ENCODE measurements at places on chromosomes 6 and 20.

GRCh38 chr6:43123461-43124314, 47.4 kb upstream of the SRF start:
- DNase-seq: no peak

DNA sequence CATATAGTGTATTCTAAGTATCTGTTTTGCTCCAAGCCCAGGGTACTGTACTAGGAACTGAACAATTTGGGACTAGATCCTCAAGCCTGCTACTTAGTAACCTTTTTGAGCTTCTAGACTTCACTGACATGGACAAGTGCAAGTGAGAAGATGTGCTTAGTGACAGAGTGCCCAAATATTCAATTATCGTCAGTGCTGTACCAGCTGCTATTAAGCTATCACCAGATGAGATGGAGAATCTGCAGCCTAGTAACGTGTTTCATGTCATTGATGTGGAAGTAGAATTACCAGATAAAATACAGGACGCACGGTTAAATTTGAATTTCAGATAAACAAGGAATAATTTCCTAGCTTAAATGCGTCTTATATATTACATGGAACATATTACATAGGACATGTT, 218.3 kb downstream of the ARID1B start:
- no peak for DNase-seq

GRCh38 chr6:130929036-130929678, 102.0 kb downstream of the SMLR1 start:
- DNase-seq: no peak

DNA sequence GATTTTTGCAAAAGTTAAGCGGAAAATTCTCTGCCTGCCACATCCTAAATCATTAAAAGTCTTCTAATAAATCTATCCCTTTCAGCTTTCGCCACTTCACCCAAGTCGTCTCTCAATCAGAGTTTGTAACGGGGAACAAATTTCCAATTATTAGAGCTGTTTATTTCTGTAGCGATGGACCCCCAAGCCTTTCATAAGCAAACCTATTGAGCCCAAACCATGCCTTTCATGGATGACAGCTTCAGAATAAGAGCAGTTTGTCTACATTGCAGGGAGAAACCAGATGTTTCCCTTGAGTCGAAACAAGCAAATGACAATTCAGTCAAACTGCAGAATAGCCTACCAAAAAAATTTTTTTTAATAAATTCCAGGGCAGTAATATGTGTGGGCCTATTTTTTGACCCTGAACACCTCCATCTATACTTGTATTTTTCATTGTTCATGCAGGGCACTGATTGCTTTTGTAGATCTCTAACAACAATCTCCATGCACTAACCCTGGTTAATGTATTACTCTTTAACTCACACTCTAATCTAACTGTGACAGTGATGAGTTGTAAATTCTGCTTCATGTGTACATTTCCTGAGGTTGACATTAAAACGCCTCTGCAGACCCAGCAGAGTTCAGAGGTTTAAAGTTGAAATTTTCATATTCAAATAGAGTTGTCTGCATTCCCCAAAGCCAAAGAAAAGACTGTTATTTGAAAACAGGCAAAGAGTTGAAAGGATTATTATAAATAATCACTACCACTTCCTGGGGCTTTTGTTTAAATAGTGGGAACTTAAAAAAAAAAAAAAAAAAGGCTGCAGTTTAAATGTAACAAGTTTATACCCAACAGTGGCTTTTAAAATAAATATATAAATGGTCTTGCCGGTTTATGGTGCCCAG, 64.5 kb downstream of the ATP9A start:
- no peak for DNase-seq

DNA sequence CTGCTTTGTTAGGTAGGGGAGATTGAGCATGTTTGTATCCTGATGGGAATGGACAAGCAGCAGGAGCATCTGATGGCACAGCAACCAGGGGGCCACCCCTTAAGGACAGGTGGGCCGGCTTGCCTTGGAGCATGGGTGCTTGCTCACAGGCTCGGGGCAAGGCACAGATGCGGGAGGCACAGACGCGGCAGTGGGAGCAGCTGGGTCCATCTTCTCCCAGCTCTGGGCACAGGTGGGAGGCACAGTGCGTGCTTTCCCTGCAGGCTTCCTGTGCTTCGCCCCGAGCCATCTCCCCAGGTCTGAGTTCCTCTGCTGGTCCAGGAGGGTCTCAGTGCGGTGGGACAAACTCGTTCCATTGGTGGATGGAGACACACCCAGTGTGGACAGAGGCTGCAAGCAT, 73.6 kb upstream of the BHLHE23 start:
- DNase-seq: no peak

GRCh38 chr20:48906221-48906877, 15.2 kb upstream of the ARFGEF2 start:
- no peak for DNase-seq

GRCh38 chr6:104736545-104736944, 123.2 kb downstream of the HACE1 start:
- DNase-seq: no peak

DNA sequence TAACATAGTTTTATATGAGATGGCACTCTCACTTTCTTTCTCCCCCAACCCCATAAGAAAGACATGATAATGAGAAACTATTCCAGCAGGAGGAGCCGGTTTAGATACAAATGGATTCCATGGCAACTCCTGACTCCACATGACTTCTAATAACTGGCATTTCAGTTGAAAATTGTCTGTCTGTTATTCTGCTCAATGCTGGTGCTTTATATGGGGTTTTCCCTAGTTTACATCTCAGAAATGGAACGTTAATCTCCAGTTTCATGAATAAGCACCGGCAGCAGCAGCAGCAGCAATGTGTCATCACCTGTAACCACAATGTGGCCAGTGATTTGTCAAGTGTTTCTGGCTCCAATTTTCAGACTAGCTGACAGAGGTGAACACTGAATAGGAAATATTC, 8.0 kb upstream of the SIM1 start:
- DNase-seq: no peak

DNA sequence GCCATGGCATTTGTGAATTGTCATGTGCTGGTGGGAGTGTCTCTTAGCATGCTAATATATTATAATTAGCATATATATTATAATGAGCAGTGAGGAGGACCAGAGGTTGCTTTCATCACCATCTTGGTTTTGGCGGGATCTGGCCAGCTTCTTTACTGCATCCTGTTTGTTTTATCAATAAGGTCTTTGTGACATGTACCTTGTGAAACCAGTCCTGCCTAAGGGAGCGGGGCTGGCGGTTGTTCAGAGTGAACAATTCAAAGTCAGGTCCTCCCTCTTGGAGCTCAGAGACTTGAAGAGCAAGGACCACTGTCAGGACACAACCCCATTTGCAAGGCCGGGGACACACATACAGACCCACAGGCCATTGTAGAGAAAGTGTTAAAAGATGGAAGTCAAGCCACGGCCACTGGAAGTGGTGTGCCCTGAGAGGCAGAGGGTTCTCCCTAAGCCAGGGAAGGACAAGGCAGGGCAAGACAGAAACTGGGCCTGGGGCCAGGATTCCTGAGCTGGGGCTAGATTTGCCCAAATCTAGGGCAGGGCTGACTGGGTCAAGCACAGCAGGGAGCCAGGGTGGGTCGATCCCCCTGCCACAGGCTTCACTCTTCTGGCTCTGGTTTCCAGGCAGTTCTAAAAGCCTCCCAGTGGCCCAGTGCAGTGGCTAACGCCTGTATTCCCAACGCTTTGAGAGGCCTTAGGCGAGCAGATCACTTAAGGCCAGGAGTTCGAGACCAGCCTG, 14.2 kb downstream of the SLC52A3 start:
- DNase-seq: no peak

- no peak for DNase-seq
Observed at GRCh38 chr6:118864341-118865099, 29.4 kb upstream of the ASF1A start.

- DNase-seq: no peak
Observed at GRCh38 chr6:168137024-168137423, 58.0 kb upstream of the FRMD1 start.

GRCh38 chr6:69825904-69826303, 29.1 kb upstream of the LMBRD1 start:
- DNase-seq: no peak

GRCh38 chr6:106045077-106045476, 41.1 kb upstream of the PRDM1 start:
- DNase-seq: no peak

GRCh38 chr6:136499370-136499769, 50.9 kb downstream of the MAP7 start:
- no peak for DNase-seq

DNA sequence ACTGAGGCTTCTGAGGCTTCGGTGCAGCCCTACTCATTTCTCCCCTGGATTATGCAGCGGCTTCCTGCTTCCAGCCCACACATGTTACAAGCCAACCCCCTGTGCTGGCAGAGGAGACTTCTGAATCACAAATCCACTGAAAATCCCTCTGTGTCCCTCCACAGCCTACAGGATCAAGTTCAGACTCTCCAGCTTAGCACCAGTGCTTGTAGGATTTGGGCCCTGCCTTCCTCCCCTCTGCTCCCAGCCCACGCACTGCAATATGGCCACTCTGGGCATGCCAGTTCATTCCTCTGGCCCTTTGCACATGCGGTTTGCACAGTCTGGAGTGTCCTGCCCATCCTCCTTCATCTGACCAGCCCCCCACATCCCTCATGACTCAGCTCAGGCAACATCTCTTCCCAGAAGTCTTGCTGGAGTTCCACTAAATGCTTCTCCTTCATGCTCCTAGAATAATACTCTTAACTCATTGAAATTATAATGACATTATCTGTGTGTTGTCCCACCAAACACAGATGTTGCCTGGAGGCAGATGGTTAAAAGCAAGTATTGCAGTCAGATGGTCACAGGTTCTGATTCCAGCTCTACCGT, 15.9 kb upstream of the MDGA1 start:
- DNase-seq: no peak

GRCh38 chr6:75220357-75220756, 14.5 kb upstream of the COL12A1 start:
- DNase-seq: no peak

GRCh38 chr6:83042467-83043053, 23.1 kb downstream of the UBE3D start:
- no peak for DNase-seq

DNA sequence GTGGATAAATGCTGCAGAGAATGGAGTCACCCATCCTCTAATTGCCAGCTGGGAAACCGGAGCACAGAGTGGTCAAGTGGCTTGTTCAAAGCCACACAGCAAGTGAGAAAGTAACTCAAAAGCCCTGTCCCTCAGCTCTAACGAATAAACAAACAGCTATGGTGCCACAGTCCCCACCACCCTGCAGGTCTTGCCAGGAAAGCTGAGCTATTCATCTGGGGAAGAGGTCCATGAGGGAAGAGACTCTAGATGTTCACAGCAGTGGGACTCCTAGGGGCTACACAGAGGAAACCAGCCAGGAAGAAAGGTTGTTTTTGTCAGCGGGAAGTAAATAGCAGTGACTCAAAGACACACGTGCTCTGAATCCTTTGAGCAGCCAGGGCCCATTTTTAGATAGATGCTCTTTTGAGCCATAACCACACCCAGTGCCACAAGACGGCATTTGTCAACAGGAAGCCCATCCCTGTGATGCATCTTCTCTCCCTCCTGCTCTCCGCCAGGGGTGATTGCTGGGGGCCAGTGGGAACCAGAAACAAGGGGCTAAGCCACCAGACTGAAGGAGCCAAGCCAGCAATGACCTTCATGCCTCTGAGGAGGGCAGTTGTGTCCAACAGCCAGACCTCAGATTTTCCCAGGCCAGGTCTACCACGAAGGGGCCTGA, 32.4 kb upstream of the TCP11 start:
- no peak for DNase-seq

DNA sequence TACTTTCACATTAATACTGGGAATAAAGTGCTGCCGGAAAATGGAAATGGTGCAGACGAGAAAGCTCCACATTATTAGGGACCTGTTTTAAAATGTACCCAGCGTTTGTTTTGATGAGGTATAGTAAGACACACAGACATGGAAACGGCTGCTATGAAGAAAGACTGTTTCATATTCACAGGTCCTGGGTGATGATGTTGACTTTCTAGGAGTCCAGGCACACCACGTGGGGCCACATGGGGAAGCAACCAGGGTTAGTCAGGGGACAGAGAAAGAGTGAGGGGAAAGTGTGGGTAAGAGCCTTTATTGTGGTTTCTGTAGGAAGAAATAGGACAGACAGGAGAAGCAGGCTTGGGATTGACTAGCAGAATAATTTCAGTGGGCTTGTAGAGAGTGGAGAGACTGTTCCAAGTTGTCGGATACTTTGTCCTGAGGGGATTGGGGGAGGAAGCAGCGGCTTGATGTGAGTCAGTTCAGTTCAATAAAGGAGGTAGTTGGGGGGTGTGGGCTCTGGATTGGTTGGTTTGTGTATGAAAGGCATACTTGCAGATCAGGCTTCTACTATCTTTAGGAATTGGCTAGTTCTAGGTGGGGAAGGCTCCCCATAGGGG, 112.0 kb upstream of the MCHR2 start:
- no peak for DNase-seq

DNA sequence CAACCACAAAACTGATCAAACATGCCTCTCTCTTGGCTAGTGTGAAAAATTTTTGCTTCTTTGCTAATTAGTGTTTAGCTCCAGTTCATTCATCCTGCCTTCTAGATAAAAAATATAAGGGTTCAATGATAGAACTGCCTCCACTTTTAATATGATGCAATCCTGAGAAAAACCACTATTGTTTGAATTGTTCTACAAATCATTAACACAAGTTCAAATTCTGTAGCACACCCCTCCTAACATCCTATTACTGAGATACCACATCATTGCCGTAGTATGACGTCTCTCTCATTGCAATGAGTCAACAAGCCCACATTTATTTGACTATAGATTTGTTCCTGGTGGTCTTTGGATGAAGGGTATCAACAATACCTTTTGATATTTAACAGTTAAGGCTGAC, 365.8 kb upstream of the OPRM1 start:
- no peak for DNase-seq

DNA sequence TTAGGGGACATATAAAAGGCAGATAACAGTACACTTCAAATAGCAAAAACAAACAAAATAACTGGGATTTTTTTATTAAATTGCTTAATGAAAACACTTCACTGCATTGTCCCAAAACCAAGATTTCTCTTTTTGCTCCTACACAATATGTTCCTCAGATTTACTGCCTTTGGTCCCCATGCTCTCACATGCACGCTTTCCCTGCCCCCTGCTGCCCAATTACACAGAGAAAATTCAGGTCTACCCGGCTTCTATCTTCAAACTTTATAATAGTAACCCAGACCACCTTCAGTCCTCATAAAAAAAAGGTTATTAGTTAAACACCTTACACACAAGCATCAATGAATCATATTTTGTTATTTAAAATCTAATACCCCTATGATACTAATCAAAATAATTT, 673.8 kb upstream of the HS3ST5 start:
- DNase-seq: no peak

DNA sequence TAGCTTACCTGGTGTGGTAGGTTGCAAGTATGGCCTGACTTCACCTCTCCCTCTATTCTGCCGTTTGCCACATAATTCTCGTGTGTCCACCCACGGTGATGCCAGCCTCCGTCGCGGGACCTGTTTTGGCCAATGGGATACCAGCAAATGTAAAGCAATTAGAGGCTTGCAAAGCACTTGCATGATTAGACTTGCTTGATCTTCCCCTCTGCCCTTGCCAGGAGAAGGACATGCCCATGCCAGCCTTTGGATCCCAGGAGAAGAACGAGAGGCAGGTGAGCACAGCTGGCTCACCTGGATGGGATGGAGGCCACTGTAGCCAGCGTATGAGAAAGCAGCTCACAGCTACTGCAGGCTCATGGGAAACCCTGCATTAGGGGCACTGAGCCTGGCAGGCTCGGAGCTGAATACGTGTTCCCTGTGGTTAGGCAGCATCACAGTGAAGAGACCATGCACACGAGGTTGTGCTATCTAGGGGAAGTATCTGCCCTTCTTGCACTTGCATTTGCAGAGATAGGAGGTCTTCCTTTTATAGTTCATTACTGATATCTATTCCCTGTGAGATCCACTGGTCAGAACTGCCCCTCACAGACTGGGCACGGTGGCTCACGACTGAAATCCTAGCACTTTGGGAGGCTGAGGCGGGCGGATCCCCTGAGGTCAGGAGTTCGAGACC, 62.4 kb downstream of the TMEM242 start:
- DNase-seq: no peak
